ENCODE measurements at places on chromosomes 6 and 20. TPM values are rescaled to one million over a fixed set of nuclear protein-coding genes. Genes with fewer than 3 reads are reported as not detected.

DNA sequence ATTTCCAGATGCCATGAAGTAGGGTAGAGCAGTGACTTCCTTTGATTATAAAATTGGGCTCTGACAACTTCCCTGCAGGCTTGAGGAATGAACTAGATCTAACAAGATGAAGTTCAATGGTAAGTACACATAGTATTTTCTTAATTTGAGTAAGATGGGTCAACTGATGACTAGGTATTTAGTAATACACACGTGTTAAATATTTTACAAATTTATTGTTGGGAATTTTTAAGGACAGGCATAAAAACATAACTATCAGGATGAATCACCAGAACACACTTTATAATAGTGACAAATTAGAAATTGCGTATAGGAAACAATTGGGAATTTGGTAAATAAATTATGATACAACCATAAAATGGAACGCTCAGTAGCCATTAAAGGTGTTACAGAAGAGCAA lies 762.4 kb upstream of the SLC35B3 start:
- DNase-seq = no peak

DNA sequence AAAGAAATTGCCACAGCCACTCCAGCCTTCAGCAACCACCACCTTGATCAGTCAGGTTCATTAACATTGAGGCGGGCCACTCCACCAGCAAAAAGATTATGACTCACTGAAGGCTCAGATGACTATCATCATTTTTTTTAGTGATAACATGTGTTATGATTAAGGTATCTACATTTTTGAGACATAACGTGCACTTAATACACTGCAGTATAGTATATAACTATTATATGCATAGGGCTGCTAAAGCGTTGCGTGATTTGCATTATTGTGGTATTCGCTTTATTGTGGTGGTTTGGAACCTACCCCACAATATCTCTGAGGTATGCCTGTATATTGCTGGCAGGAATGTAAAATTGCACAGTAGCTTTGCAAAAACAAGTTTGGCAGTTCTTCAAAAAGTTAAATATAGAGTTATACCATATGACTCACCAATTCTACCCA lies 6.8 kb upstream of the RIPK1 start:
- no peak for DNase-seq

- DNase-seq = no peak
These were observed 121.7 kb upstream of the EXOC2 start for GRCh38 chr6:814378-815347.

DNA sequence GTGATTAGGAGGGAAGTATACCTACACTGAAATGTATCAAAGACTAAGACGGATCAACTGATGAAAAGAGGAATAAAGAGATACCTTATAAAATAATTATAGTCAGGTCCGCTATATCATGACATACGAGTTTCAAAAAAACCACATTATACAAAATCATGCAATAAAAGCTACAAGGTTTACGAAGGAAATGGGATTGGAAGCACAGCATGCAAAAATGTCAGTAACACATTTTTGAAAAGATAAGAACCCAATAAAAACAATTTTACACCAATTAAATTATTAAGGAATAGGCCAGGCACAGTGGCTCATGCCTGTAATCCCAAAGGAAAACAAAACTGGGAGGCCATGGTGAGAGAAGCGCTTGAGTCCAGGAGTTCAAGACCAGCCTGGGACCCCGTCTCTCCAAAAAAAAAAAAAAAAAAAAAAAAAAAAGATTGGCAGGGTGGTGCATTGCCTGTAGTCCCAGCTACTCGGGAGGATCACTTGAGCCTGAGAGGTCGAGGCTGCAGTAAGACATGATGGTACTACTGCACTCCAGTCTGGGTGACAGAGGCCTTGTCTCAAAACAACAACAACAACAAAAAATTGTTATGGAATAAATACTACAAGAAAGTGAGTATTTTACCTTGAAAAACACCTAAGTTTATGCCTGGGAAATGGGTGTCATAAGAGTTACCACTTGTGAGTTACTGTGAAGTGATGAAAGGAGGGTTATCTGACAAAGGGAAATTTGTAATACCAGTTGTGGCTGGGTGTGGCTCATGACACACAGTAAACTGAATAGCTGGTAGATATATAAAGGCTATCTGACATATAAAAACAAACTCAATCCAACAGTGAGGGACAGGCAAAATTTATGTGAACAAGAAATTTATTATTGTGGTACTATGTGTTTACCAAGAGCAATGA lies 45.2 kb downstream of the RANBP9 start:
- DNase-seq = no peak

- DNase-seq = no peak
These were observed 21.9 kb upstream of the GSTA3 start for GRCh38 chr6:52931351-52931750.

- DNase-seq = no peak
These were observed at the start of gene PRRC2A for GRCh38 chr6:31620586-31621319. PRRC2A (plus strand) TSS chr6:31620715; CDS start chr6:31622790, 2,075 bp downstream.

GRCh38 chr6:41170547-41171160 lies 7.7 kb upstream of the TREM2 start:
- no peak for DNase-seq

- peak; percentile 99 for DNase-seq
These were observed 1.1 kb downstream of the SPAG4 start for GRCh38 chr20:35616465-35617396.

Gene LKAAEAR1
- total RNA-seq = not detected

Gene FBXO5
- total RNA-seq = 13.7 TPM

DNA sequence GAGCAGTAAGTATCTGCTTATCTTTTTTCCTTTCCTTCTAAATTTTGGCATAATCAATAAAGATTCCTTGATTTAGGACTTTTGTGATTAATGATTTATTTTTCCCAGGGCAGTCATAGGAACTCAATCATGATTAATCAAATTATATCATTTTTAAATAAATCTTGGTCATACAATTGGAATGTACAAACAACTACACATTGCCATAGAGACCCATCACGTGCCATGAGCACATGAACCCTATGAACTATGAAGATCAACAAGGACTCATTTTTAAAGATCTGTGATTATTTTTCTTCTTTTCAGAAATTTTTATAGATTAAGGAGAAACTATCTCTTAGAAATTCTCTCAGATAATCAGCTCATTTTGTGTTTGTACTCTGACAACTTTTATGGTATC lies 622.4 kb downstream of the BCKDHB start:
- DNase-seq = no peak

DNA sequence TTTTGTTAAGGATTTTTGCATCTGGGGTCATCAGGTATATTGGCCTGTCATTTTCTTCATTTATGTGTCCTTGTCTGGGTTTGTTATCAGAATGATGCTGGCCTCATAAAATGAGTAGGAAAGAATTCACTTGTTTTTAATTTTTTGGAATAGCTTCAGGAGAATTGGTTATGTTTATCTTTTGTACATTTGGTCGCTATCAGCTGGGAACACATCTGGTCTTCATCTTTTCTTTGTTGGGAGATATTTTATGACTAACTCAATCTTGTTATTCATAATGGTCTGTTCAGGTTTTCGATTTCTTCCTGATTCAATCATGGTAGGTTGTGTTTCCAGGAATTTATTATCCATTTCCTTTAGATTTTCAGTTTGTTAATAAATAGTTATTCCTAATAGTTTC lies 207.5 kb upstream of the ASCC3 start:
- DNase-seq = no peak

- no peak for DNase-seq
These were observed 571.4 kb downstream of the PRKN start for GRCh38 chr6:162156146-162156545.

Gene TMEM200A
- total RNA-seq = not detected

DNA sequence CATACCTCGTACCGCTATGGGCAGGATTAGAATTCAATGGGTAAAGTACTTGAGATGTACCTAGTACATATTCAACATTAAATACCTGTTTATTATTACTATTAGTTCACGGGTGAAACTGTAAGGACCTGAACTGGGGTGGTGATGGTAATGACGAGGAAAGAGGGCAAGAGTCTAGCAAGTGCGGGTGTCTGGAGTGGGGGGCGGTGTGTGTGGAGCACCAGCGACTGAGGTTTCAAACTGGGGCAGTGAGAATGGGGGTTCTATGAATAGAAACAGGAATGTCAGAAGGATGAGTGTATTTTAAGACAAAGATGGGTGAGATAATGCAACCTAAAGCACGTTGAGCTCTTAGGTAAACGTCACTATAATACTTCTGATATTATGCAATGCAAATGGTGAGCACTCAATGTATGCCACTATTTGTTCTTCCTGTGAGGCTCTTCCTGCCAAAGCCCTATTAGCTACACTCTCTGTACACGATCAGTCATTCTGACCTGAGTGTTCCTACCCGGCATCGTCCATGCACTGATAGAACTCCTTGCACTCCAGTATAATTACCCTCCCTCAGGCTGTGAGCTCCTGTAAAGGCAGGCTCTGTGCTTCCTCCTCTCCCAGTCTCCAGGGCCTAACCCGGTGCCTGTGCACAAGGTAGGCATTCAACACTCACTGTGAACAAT lies 55.0 kb downstream of the ALDH5A1 start:
- DNase-seq = no peak

GRCh38 chr6:112040956-112041355 lies 12.9 kb upstream of the CCN6 start:
- peak; percentile 81 for DNase-seq

Gene HLA-DMB
- total RNA-seq = not detected

- no peak for DNase-seq
These were observed 143.7 kb downstream of the CDH26 start for GRCh38 chr20:60101891-60102281.

DNA sequence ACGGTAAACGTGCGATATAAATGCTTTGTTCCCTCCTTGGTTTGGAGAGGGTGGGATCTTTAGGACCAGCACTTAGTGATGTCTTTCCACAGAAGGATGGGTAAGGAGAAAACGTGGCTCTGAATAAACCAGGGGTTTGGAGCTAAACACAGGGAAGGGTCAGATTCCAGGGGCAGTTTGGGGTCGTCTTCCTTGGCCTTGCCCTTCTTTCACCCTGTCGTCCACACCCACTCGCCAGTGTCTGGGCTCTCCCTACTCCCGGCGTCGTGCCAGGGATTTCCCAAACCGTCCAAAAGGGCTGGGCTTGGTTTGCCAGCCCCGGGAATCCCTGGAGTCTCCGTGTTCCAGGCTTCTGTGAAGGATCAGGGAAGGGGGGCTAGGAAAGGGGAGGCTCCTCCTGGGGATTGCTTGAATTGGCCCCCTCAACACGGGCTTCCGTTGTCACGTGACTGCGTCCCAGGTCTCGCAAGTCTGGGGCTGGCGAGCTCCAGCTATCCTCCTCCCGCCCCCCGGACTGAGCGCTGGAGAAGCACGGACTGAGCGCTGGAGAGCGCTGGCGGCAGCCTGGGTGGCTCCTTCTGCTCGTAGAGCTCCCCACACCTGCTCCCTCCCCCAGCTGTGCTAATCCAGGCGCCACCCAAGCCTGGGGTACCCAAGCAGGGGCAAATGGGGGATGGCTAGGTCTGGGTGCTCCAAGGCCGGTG lies 9.4 kb upstream of the ARMC12 start:
- DNase-seq = no peak

DNA sequence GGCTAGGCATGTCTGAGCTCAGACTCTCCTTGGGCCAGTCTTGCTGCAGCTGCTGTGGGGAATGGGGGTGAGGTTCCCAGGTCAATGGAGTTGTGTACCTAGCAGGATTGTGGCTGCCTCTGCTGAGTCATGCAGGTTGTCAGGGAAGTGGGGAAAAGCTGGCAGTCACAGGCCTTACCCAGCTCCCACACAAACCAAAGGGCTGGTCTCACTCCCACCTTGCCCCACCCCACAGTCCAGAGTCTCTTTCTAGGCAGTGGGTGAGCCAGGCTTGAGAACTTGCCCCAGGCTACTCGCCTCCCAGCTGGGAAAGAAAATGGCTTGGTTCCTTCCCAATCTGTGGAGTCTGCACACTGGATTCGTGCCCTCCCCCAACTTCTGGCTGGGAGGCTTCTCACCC lies 65.7 kb downstream of the SCP2D1 start:
- no peak for DNase-seq

- peak; percentile 56 for DNase-seq
These were observed 20.1 kb downstream of the REV3L start for GRCh38 chr6:111462770-111463391.

Gene IL17A
- total RNA-seq = not detected

Gene KCNB1
- total RNA-seq = under 0.01 TPM

DNA sequence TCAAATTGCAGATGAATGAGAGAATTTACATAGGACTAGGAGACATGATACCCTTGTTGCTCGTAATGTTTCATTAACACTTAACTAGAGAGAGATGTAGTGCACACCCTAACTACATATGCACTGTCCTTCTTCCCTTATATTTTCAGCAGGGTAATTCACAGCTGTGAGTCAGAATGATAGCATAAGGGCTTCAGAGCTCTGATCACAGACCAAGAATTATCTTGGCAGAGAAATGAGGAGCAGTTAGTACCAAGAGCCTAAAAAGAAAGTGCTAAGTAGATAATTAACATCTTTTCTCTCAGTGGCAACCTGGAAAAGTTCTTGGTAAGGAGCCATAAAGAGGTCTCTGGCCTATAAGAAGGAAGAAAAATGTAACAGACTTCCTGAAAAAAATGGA lies 35.8 kb downstream of the GRIK2 start:
- DNase-seq = no peak

Gene MUCL3
- total RNA-seq = not detected

- no peak for DNase-seq
These were observed 9.6 kb downstream of the FAM83B start for GRCh38 chr6:54856129-54856528.

Gene SLC17A3
- not detected for total RNA-seq

DNA sequence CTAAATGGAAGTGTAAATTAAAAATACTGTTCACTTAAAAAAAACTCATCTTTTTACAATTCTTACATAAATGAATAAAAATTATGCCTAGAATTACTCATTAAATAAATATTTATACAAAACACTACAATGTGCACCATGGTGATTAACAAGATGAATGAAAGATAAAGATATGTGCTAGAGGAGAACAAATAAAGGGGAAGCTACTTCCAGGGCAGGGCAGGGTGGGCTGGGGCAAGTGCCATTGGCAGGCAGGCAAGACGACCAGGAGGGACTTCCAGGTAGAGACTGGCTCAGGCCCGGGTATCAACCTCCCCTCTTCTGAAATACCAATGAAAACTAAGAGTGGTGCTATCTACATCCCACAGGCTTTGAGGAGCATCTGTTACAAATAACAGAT lies 20.4 kb downstream of the PREP start:
- DNase-seq = no peak

DNA sequence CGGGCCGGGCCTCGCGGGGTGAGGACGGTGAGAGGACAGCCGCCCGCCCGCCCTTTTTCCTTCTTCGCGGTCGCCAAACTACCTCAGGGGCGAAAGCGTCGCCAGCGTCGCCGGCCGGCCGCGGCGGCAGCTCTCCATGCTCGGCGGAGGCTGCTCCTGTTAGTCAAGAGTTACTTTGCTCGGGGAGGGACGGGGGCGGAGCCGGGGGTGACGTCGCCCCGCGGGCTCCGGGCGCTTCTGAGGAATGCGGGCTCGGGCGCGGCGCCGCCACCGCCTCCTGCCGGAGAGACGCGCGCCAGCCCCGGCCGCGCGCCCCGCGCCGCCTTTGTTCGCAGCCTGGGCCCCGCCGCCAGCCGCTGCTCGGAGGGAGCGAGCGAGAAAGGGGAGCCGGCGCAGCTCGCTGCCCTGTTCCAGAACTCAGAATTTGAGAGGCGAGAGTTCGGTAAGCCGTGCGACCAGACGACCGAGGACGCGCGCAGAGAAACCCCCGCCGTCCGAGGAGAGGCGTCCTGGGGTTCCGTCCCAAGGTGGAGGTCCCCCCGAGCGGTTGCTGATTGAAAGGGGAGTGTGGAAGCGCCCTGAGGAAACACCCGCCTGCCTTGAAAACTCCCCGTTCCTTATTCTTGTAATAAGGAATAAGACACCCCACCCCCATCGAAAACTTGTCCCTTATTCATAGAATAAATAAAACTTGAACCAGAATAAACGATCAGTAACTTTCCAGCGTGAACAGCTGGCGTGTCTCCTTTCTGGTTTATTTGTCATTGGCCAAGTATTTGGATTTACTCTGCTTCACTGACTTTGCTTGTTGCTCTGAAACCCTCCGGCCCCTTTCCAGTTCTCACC lies at the start of gene PTPRK:
TSS of gene PTPRK (minus strand) at position 164 of the 846 bp plus-strand sequence. CDS start 241 bp downstream, outside the sequence.
- peak; percentile 74 for DNase-seq
